ENCODE measurements at places on chromosomes 1 and 21.

- no peak for DNase-seq
Measured at GRCh38 chr21:44006656-44007055, 5.5 kb upstream of the TRAPPC10 start.

GRCh38 chr1:245748240-245748639, 593.5 kb downstream of the KIF26B start:
- no peak for DNase-seq

DNA sequence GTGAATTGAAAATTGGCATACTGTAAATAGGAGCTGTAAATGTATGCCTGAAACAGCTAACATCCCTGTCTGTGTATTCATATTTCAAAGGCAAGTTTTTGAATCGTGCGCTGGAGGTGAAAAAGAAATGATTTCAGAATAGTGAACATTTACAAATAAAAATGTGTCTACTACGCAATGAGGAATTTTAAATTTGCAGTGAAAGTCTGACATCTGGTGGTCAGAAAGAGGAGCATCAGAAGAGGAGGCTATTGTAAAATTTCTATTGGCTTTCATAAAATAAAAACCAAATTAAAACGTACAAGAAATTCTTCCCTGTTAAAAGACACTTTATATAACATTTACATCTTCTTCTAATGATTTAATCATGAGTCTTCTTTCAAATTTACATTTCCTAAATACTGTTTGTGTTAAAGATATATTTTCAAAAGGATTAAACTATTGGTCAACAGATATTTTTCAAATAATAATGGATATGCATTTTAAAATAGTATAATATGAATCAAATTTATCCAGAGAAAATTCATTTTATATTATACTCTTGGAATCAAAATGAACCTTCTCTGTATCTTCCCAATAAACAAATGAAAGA, 113.7 kb upstream of the RRP15 start:
- no peak for DNase-seq

DNA sequence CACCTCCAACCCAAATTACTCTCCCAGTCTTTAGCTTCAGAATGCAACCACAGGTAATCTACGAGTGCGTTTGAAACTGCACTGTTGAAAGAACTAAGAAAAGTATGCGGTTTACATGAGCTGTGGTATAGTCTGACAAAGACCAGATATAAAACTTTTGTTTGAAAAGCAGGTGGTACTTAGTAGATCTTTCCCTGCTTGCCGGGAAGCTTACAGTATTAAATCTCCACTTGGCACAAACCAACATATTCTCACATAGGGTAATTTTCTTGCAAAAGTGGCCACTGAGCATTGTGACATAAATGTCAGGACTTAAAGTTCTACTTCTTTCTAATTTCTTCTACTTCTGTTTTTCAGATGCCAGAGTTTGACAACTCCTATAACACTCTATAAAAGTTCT, 8.4 kb downstream of the RGS2 start:
- no peak for DNase-seq

DNA sequence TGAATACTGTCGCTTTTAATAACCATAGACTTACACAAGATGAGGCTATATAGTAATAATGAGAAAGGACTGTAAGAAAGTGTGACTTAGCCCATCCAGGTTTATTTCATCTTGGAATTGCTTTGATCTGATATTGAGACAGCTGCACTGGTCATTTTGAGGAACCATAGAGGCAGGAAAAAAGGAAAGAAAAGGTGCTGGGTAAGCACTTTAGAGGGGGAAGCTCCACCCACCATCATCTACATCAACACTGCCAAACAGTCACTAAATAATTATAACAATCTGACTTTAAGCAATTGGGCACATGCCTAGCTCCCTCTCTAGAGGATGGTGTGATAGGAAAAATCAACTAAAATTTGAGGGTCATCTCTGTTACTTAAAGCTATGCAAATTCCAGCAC, 70.6 kb upstream of the ST6GALNAC3 start:
- DNase-seq: no peak

- DNase-seq: no peak
Measured at GRCh38 chr1:40708750-40709099, 17.2 kb downstream of the NFYC start.

DNA sequence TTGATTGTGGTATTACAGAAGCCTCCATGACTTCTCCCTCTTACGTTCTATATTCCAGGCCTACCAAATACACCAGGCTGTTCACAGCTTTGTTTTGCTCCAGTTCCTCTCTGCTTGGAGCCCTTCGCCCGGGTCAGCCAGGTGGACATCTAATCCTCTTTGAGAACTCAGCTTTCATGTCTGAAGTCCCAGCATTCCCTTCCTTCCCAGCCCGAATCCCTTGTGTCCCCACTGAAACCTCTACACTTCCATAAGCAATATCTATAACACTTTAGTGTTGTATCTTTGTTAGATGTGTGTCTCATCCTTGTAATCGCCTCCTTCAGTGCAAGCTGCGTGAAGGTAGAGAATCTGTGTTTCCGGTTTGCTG, 1.9 kb downstream of the RNF11 start:
- DNase-seq: no peak

GRCh38 chr1:208309771-208310170, 65.6 kb upstream of the PLXNA2 start:
- no peak for DNase-seq

DNA sequence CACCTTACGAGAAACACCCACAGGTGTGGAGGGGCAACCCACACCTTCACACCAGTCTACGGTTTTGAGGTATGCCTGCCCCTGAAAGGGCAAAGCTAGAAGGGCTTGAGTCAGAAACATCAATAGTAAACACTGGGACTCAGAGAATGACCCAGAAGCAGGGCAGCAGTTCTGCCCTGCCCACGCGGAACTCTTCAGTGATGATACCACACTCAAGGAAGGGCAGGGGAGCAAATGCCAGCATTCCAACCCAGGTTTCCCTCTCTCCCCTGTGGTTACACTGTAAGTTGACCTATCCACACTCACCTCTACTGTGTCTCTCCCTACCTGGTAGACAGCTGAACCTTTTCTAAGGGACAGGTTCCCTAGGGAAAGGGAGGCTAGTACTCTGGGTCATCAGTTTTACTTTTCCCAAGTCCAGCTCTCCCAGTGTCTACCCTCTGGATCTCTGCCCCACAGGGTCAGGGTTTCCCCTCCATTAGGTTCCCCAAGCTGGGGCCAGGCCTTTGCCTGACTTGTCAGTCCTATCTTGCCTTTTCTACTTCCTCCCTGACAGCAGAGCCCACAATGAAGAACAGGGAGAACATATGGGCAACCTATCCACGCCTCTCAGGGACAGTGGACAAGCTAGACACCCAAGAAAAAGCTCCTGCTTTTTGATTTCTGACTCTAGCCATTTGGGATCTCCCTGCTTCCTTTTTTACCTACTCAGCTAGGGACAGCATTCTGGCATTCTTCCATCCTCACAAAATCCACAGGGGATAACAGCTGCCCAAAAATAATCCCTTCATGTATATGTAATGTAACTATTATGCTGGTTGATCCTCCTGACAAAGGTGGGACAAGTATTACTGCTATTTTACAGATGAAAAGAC, 3.0 kb downstream of the F11R start:
- no peak for DNase-seq

DNA sequence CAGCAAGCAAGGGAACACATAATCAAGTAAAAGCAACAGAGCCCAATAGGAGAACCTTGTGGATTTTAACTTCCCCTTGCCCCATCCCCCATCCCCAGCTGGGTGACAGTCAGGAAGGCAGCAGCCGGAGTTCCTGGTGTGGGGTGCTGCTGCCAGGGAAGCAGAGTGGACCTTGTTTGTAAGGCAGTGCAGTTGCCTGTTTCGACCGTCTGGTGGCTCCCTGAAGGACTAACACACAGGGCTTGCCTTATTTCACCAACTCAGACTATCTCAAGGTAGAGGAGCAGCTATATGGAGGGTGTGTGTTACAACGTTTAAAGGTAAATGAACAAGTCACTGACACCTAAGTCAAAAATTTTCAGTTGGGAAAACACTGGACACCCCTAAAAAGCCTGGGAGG, 6.6 kb downstream of the KRTAP10-8 start:
- no peak for DNase-seq

DNA sequence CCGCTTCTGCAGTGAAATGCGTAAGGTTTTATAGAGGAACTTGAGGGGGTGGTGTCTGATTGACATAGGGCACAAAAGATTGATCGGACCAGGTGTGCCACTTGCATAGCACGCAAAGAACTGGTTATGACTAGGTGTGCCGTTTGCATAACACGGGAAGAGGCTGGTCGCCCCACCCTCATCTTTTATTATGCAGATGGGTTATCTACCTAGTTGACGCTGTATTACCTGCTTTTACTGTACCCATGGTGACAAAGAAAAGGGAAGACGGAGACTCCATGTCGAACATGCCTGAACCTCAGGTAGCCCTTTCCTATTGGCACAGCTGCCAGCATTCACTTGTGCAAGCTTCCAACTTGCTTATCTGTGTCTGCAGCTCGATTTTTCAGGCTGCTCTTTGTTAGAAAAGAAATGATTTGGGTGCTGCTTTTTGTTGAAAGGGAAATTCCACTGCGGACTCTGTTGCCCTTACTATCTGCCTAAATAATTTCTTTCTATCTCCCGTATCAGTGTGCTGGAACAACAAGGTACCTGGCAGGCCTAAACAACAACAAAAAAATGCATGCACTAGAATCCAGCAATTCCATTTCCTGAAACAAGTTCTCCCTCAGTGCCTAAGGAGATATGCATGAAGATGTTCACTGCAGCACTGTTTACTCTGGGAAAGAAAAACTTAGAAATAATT, 194.4 kb upstream of the KAZN start:
- no peak for DNase-seq

DNA sequence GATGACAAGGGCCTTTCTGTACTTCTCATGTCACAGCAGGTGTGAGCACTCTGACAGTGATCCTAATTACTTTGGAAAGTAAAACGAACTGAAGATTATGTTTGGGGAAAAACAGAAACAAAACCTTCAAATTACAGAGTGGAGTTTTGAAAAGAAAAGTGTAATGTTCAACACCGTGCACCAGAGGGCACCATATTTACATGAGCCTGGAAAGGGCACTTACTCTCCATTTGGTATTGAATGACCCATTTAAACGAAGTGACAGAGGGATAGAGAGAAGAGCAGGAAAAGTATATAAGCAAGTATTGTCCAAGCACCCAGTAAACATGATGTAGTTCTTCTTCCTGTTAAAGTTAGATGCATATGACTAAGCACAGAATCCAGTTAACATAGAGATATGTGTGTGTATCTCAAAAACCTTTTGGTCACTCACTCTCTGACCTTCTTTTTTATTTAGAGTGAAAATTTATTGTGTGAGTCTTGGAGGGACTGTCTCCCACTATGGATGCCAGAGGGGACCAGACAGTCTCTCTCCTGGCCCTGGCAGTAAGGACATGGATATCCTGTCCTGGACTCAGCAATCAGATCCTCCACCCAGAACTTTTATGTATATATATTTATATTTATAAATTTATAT, 3.8 kb upstream of the RGSL1 start:
- DNase-seq: peak; percentile 40

GRCh38 chr1:196143602-196144342, 464.5 kb downstream of the KCNT2 start:
- no peak for DNase-seq

GRCh38 chr1:245822996-245823395, 668.2 kb downstream of the KIF26B start:
- no peak for DNase-seq

- no peak for DNase-seq
Measured at GRCh38 chr1:6509919-6510291, 18.4 kb upstream of the PLEKHG5 start.

DNA sequence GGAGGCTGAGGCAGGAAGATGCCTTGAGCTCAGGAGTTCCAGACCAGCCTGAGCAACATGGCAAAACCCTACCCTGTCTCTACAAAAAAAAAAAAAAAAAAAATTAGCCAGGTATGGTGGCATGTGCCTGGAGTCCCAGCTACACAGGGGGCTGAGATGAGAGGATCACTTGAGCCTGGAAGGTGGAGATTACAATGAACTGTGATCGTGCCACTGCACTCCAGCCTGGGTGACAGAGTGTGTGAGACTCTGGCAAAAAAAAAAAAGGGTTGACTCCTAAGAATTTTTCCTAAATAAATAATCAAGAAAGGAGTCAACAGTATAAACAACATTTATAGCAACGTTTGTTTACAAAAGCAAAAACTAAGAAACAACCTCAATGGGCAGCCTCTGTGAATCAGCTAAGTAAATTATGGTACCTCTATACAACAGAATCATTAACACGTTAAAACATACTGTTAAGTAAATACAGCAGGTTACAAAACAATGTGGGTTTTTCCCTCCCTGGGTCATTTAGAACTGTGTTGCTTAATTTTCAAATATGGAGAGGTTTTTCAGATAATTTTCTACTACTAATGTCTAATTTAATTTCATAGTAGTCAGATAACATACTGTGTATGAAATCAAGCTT, 56.8 kb downstream of the SLC30A10 start:
- no peak for DNase-seq

GRCh38 chr1:112040891-112041740, 51.6 kb upstream of the KCND3 start:
- DNase-seq: no peak

- no peak for DNase-seq
Measured at GRCh38 chr21:34517491-34518245, 5.7 kb upstream of the KCNE1 start.

DNA sequence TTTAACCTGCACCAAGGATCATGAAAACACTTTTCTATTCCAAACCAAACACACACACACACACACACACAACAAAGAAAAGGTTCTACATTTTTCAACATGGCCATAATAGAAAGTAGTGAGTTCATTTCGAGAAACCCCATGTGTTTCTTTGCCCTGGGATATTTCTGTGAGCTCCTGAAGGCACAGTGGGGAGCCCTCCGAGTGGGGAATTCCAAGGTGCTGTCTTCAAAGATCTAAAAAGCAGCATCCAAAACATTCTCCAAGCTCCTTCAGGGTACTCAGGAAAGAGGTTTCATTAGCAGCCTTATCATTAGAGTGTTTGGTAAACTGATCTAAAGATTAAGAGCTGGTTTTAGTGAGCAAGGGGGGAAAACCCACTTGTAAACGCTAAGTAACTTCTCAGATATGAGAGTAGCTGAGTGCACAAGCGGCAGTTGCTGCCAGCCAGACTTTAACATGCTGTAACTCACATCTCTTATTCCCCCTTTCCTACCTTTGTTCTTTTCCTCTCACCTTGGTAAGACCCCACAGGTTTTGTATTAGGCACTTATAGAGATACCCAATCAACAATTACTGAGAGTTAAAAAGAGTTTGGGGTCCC, 38.3 kb downstream of the ZC3H11B start:
- no peak for DNase-seq

DNA sequence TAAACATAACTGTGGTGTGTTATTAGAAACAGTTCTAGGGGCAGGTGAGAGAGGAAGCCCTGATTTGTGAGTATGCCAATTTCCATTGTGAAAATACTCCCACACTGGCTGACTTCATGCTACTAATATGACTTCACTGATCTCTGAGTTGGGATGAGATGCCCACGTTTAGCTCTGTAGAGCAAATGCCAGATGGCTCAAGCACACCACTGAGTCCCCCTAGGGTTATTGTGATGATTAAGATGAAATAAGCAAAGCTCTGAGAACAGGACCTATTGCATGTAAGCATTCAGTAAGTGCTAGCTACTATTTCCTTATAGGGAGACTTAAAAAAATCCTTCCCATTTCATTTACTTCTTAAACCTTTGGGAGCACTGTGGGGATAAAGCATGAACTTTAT, 117.6 kb downstream of the CENPF start:
- no peak for DNase-seq

GRCh38 chr1:198628067-198628455, 10.8 kb upstream of the PTPRC start:
- no peak for DNase-seq

- no peak for DNase-seq
Measured at GRCh38 chr1:153669606-153670005, 1.2 kb downstream of the ILF2 start.

- no peak for DNase-seq
Measured at GRCh38 chr1:111620441-111620971, 917 bp downstream of the RAP1A start.

GRCh38 chr1:236734141-236734765, 48.0 kb downstream of the ACTN2 start:
- DNase-seq: no peak

Measured in NCI-H187 (cell line).